ENCODE measurements at places on chromosomes 3 and 15.

- DNase-seq = no peak
Measured at GRCh38 chr15:45810201-45810600, 175.4 kb downstream of the SQOR start.

DNA sequence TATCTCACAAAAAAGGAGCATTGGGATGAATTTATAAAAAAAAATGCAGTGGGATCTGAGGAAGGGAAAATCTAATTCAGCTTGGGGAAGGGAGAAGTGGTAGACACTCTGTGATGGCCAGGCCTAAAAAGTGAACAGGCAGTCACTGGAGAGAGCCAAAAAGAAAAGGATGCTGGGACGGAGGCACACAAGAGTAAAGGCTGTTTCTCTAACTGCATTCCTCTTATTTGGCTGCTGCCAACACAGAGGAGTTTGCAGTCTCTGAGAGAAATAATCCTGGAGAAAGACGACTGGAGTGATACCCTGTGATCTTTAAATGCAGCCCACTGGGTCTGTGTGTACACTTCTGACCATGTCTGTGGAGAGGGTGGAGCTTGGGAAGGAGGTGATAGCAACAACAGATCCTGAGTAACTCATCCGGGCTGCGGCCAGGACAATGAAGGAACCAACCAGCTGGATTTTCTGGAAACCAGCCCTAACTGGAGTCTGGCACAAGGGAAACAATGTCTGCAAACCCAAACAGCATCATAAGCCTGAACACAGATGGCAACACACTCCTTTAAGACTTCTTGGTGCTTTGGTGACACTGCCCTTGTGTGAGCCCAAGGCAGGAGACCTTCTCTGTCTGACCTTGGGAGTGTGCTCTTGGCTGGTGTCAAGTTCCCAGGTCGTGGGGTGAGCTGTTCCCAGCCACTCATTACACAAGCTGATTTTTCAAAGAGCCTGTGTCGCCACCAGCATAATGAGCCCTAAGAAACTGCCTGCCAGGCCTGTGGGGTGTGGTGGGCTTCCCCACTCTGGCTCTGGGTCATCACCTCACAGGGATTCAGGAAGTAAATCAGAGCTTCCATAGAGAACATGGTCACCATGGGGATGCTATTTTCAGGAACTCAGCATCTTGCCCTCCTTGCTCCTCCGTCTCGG, 8.0 kb downstream of the FYCO1 start:
- DNase-seq = no peak

DNA sequence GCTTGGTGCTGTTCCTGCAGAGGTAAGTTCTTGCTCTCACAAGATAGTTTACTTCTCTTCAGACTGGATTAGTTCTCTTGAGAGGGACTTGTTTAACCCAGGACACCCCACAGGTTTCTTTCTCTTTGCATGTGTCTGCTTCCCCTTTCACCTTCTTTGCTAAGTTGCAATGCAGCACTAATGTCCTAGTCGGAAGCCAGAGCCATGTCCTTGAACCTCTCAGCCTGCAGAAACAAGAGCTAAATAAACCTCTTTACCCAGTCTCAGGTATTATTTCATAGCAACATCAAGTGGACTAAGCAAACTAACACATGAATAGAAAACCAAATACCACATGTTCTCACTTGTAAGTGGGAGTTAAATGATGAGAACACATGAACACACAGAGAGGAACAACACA, 915.2 kb downstream of the NSUN3 start:
- no peak for DNase-seq

GRCh38 chr15:67803299-67803698, 22.0 kb upstream of the SKOR1 start:
- no peak for DNase-seq

DNA sequence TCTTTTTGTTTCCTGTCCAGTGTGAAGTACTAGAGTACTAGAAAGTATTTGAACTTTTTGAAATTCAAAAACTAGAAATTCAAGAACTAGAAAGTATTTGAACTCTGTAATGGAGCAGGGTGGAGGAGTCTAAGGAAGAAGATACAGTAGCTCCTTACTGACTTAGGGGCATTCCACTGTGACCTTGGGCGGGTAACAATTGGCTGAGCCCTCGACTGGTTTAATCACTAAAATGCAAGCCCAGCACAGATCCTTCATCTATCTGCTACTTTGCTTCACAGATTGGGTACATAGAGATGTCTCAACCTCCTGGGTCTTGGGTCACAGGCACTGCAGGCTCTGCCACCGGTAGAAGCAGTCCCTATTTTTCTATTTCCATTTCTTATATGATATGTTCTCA, 462.1 kb upstream of the AGTR1 start:
- no peak for DNase-seq

Measured in stimulated activated CD4-positive, alpha-beta T cell treated with anti-CD3 and anti-CD28 coated beads, Interleukin-1b, Interleukin-23, amount 100 ng/mL, for 24 hours (primary cell).